ENCODE measurements at places on chromosomes 6 and 20.
A peak's percentile ranks its signal among the peaks of the same experiment; 100 is the strongest.

GRCh38 chr6:4008324-4009047 lies 70.5 kb downstream of the FAM217A start:
- no peak for DNase-seq

DNA sequence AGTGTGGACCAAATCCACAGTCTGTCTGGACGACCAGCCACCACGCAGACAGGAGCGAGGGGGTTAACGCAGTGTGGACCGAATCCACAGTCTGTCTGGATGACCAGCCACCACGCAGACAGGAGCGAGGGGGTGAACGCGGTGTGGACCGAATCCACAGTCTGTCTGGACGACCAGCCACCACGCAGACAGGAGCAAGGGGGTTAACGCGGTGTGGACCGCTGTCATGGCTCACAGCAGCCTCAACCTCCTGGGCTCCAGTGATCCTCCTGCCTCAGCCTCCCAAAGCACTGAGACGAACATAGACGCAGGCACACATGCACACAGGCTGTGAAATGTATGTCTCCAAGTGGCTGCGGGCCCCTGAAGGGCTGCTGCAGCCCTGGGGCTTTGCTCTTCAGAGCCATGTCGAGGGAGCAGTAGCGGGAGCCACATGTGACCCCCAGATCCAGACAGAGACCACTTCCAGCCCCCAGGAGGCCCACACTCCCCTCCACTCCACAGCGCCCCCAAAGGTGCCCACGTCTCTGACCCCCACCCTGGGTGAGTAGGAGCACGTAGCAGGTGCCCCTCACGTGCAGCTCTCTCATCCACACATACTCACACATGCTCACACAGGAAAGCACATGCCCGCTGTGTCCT lies 98.1 kb downstream of the YTHDF1 start:
- DNase-seq: no peak

DNA sequence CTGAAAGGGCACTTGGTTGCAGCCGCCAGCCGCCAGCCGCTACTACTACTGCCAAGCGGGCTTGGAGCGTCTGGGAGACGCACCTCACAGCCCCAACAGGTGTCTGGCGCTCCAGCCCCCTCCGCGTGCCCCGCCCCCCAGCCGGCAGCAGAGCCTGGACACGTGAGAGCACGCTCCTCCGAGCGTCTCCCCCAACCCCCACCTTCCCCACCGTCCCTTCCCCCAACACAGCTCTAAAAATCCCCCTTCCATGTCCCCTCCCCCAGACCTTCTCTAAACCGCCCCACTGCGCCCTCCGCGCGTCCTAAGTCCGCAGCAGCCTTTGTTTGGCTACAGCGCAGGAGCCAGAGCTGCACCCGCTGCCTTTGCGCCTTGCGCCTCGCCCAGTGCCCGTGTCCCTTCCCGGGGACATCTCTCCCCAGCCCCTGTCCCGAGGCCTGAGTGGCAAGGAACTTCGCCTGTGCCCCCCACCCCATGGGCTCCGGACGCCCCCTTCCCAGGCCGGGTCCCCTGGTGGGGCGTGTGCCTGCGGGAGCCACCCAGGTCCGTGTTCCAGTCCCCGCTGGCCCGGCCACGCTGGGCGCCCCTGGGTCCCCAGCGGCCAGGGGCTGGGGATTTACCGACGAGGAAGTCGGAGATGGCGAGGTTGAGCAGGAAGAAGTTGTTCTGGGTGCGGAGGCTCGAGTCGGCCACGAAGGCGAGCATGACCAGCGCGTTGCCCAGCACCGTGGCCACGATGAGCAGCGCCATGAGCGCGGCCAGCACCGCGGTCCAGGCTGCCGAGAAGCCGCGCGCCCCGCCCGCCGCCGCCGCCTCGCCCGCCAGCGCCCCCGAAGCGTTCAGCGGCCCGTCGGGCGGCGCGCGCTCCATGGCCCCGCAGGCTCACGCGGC lies 732 bp downstream of the HRH3 start:
- DNase-seq: no peak

GRCh38 chr20:53413186-53413631 lies 180.4 kb downstream of the ZNF217 start:
- peak; percentile 22 for DNase-seq

DNA sequence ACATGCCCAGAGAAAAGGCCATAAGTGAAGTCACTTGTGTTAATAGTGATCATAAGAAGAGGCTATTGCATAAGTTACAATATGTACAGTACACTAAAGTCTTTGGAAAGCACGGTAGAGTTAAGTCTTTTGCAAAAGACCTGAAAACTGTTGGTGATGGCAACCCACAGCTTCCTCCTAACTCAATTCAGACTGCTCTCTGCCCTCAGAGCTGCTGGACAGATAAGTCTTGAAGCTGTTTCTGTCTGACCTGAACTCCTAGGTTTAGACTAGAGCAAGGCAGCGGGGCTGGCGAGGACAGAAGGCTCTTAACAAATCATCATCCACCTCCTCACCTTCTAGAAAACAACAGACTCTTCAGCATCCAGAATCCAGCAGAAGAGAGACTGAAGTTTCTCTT lies 125.4 kb downstream of the CD24 start:
- DNase-seq: no peak

GRCh38 chr20:50111120-50111828 lies 1.7 kb downstream of the UBE2V1 start:
- no peak for DNase-seq

GRCh38 chr6:129643176-129643575 lies 66.8 kb downstream of the ARHGAP18 start:
- DNase-seq: no peak

- no peak for DNase-seq
Measured at GRCh38 chr6:31453259-31453658, 44.7 kb upstream of the MICB start.

DNA sequence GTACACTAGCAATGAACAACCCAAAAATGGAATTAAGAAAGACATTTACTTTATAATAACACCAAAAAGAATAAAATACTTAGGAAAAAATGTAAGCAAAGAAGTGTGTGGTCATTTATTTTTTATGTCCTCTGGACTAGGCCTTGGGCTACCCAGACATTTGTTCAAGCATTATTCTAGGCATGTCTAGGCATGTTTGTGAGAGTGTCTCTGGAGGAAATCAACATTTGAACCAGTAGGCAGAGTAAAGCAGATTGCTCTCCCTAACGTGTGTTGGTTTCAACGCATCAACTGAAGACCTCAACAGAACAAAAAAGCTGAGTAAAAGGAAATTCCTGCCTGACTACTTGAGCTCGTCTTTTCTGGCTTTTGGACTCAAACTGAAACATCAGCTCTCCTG lies 84.5 kb downstream of the ANKEF1 start:
- DNase-seq: no peak

GRCh38 chr6:131754088-131754487 lies 43.3 kb upstream of the CTAGE9 start:
- DNase-seq: no peak

DNA sequence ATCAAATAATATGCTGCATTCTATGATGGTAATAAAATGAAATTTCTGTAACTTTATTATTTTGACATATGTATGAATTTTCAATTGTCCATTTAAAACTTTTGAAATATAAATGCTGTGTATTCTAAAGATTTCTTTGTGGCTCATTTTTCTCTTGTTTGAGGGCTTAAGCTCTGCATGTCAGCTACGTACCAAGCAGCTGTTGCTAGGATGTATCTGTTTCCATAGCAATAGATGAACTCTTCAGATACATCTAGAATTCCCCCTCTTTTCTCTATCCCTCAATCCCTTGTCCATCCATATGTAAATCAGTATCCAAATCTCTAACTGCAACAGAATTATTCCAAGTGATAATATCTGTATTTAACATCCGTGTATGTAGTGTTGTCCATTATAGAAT lies 76.5 kb upstream of the OPRM1 start:
- no peak for DNase-seq

DNA sequence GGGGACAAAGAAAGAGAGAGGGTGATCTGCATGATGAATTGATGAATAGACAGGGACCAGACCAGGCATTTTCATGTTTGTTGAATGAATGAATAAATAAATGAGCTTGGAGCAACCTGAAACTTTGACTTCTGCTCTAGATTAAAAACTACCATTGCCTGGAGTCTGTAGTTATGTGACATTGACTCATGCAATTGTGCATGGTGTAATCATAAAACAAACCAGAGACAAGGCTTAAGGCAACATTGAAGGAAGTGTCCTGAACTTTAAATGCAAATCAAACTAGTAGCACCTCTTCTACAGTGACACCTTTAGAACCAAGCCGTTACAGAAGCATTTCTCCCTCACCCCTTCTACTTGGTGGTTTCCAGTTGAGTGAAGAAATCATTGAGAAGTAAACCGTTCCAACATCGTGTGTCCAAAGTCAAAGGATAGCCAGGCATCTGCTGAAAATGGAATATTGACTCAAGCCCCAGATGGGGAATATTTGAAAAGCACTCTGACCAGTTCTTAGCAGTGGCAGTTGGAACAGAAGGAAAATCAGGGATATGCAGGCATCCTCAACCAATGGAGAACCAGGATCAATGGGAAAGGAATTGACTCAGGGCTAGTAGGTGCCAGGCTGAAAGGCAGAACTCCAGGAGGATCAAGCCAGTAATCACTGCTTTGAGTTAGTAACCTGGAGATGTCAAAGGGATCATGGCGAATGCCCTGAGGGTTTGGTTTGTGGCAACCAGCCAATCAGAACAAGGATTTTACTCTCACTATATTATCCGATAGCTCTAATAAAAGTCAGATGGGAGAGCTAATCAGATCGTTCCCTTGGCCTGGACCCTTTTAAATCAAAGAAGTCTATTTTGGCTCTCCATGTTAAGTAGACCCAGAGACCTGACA lies 171.2 kb upstream of the TSHZ2 start:
- no peak for DNase-seq

GRCh38 chr6:41229721-41230120 lies 1.6 kb downstream of the TREML4 start:
- DNase-seq: no peak

DNA sequence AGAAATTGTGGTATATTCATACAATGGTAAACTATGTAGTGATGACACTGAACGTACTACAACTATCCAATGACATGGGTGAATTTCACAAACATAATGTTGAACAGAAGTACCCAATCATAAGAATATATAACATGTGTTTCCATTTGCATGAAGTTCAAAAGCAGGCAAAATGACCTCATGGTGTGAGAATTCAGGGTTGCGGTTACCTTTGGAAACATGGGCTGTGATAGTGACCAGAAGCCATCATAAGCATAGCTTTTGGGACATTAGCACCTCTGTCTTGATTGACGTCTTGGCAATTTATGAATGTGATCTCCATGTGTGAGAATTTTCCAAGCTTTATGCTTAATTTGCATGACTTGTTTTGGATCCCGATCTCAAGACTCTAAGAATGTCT lies 500.1 kb upstream of the JAG1 start:
- no peak for DNase-seq

GRCh38 chr6:137914530-137915193 lies 47.6 kb downstream of the TNFAIP3 start:
- no peak for DNase-seq

DNA sequence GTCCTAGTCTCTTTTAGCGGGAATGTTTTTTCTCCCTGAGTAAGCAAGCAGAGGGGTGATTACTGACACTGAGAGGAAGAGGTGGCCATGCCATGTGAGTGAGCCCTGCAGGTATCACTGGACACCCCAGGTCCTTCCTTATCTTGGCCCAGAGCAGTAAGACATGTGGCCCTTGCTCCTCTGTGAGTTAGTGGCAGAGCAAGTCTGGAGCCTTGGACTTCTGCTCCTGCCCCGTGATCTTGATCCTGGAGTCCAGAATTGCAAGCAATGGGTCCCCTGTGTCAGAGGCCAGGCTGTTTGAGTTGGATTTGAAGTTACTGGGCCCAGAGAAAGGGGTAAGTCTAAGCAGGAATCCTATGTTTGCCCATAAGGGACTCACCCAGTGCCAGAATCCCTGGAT lies 92.1 kb upstream of the EMILIN3 start:
- DNase-seq: no peak

DNA sequence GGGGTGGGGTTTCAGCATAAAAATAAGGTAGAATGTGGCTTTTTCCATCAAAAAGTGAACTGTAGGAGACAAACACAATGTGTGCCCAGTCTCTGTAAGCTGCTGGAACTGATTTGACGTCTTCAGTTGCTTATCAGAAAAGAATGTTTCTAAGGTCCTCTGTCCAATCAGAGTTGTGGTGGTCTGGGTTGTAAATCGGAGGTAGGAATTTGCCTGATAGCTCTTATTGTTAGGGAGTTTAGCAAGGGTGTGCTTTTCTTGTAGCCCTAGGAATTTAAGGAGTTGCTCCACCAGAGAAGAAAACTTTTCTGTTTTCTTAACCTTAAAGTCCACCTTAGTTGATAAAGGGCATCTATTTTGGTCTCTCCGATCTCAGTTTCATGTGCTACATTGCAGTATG lies 10.4 kb upstream of the SSTR4 start:
- DNase-seq: no peak

- peak; percentile 35 for DNase-seq
Measured at GRCh38 chr6:112016320-112016719, 37.6 kb upstream of the CCN6 start.

GRCh38 chr6:168858926-168859325 lies 394.7 kb downstream of the THBS2 start:
- no peak for DNase-seq

GRCh38 chr6:34531580-34532201 lies 24.4 kb downstream of the SPDEF start:
- peak; percentile 95 for DNase-seq

GRCh38 chr20:39605908-39606307 lies 643.8 kb downstream of the DHX35 start:
- no peak for DNase-seq

- no peak for DNase-seq
Measured at GRCh38 chr6:6971369-6971768, 136.4 kb upstream of the RREB1 start.

- no peak for DNase-seq
Measured at GRCh38 chr6:13427801-13428582, 59.4 kb downstream of the GFOD1 start.

- no peak for DNase-seq
Measured at GRCh38 chr6:117352466-117353081, 73.2 kb downstream of the ROS1 start.

- no peak for DNase-seq
Measured at GRCh38 chr6:27642744-27643456, 170.0 kb upstream of the ZNF184 start.

- DNase-seq: no peak
Measured at GRCh38 chr20:36862857-36863668, 12.9 kb upstream of the TLDC2 start.

DNA sequence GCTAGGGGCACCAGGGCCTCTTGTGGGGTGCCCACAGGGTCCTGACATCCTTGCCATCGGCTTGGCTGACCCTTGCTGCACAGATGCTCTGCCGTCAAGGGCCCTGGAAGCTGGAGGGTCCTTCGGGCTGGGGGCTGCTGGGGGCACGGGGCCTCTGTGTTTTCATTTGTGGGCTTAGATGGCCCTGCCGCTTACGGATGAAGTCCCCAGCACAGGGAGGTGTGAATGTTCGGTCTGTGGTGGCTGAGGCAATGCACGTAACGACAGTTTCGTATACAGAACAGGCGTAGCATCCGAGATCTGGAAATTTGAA lies 14.5 kb downstream of the SS18L1 start:
- no peak for DNase-seq

DNA sequence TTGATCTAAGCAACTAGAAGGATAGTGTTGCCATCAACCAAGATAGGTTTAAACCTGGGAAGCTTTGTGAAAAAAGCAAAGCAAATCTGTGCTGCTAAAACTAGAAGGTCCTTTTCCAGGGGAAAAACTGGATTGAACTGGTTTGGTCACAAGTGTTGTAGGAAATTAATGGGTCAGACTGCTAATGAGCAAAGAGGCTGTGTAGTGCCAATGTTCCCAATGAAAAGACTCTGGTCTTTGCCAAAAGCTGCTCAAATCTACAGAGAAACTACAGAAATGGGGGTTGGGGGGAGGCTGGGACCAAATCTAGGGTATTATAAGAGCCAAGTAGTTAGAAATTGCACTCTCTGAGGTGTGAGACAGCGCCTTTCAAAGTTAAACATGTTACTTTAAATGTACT lies 85.0 kb downstream of the PLCG1 start:
- DNase-seq: no peak

Data from tibial artery (tissue), 4 donors.